ENCODE measurements at places on chromosomes 11 and 22.

DNA sequence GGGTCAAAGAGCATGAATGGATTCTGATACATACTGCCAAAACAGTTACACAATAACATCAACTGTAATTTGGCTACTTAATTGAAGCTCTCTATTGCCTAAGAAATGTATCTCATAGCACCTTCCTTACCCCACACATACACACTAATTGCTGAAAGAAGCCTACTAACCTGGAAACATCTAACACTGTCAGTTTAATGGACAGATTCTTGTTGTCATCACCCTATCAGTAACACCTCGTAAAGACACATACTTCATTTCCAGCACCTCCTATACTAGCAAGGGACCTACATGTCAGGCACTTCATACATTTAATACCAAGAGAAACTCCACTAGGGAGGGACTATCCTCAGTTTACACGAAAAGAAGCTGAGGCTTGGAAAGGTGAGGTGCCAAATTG lies 9.9 kb downstream of the NAP1L4 start:
- no peak for DNase-seq

DNA sequence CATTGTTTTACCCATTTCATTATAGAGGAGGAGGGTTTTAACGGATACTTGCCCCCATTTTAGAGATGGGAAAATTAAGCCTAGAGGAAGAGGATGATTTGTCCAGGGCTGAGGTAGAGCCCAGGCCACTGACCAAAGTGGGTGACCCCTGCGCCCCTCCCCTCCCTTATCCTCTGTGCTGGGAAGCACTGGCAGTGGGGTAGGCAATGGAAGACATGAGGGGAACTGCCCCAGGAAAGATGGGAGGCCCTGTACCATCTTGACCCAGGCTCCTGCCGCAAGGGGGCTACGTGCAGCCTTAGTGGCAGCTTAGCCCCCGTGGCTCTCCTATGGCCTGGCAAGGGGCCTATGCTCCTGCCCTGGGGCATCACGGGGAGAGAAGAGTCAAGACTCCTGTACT lies 76.4 kb upstream of the MYOD1 start:
- DNase-seq: no peak

GRCh38 chr11:62603072-62603408 lies 1.4 kb upstream of the MTA2 start:
- DNase-seq: no peak

- DNase-seq: no peak
These were observed 72.2 kb downstream of the GAB2 start for GRCh38 chr11:78345450-78345849.

GRCh38 chr11:109512680-109513079 lies 90.7 kb downstream of the C11orf87 start:
- no peak for DNase-seq

GRCh38 chr11:37505406-37505805 lies 907.4 kb upstream of the RAG2 start:
- no peak for DNase-seq

DNA sequence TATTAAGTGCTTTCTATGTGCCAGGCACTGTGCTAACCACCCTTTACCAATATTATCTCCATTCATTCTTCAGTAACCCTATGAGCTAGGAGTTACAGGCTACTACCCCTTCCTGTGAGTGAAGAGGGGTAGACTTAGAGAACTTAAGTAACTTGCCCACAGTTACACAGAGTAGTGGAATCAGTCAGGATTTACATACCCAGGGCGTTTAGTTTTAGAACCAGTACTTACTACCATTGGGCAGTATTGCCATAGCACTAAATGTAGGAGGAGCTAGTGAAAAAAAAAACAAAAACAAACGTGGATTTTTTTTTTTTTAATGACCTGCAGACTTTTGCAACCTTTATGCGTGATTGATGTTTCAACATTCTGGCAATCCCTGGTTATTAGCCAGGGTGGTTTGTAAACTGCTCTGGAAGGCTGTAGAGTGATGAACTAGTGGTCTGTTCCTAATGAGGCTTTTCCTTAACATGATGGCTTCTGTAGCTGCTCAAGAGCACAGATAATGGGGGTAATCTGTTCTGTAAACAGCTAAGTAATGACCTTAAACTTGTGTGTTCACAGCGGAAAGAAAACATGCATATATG lies 11.4 kb downstream of the TBCEL start:
- DNase-seq: no peak

DNA sequence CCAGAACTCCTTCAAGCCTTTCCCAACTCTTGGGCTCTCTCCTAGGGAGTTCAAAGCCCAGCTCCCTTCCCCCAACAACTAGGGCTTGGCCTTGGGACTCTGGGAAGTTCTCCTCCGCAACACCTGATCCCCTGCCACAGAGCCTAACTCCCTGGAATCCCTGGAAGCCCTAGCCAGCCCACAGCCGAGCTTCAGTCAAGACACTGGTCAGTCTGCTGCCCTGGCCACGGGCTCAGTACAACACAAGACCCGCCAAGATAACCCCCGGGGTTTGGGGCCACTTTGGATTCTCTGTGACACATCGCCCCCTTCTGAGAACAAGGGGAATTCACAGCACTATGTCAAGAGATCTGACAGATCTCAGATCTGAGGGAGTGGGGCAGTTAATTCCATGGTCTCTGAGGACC lies 58.3 kb downstream of the SLC22A12 start:
- DNase-seq: no peak

DNA sequence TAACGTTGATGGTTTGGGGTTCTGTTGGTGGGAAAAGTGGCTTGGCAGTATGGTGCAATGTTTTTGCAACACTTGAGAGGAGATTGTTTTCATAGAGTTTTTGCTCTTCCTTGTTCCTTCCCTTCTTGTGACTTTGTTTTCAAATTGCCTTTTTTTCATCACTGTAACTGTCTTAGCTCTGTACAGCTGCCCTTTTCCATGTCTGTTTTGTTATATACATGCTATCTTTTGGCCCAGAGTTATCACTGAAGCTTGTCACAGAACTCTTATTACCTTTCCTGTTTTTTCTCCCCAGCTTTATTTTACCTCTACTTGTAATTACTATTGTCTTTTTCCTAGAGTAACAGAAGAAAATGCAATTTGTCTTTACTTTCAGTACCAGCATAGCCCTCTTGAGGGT lies 154.1 kb downstream of the DDX10 start:
- DNase-seq: no peak

DNA sequence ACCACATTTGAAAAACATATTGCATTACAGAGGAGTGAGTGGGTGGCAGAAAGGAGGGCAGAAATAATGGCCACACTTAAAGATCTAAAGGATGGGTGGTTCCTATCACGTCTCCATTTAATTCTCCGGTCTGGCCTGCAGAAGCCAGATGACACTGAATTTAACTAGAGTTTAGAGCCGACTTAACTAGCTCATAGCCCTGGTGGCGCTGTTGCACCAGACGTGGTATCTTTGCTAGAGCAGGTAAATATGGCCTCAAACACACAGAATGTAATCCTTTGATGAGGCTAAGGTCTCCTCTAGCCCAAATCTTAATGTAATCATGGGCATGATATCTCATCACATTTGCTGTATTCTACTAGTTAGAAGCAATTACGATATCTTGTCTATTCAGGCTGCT lies 51.5 kb upstream of the GAL start:
- DNase-seq: no peak

Measured in esophagus squamous epithelium (tissue), 5 donors.